ENCODE measurements at places on chromosomes 1 and 21.

DNA sequence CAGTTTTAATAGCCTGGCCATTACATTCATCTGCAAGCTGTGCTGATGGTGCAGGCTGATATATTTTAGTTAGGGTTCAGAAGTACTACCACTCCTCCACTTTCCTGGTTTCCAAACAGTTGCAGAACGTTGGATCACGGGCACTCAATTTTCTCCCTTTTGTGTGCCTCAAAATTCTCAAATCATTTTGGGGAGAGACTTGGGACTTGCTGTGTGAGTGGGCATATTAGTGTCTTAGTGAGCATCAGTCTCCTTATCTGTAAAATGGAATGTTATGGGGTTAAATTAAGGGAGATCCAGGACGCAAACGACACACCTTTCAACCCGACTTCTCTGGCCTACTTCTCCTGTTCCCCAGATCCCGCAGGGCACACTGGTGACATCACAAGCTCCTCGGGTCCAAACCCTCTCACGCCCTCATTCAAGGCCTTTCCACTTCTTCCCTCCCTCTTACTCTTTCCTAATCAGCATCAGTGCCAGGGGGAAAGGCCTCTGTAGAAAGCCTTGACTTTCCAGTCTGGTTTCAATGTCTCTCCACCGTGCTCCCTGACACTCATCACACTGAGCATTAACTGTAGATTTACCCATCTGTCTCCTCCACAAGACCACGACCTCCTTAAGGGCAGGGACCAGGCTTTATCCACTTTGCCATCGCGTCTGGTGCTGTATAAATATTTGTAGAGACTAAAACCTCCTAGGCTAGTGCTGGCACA is 1.2 kb downstream of the PIGP start:
- no peak for DNase-seq

- no peak for DNase-seq
These were observed 58.0 kb upstream of the FAM3B start for GRCh38 chr21:41258617-41259016.

GRCh38 chr1:108692724-108693655 is 880 bp downstream of the PRPF38B start:
- DNase-seq, result peak; percentile 73

DNA sequence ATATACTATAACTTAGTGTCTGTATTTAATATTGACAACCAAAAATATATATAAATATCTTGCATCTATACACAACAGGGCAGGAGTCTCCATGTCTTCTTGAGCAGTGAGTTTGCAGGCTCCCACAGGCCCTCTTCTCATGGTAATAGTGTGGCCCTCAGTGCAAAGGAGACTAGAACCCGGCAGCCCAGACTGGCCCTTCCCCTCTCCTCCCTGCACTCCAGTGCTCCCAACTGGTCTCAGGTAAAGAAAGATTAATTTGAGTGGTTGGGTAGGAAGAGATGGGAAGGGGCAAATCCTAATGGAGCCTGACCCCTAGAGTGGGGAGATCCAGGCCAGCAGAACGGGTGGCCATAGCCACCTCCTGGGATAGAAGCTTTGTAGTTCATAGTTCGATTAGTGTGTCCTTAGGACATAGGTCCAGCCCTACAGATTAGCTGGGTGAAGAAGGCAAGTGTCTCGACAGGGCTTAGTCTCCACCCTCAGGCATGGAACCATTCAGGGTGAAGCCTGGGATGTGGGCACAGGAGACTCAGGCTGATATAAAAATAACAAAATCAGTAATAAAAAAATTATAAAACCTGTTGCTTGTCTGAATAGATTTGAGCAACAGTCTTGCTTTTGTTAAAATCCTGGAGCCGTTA is 32.3 kb downstream of the SLC2A1 start:
- DNase-seq, result no peak

DNA sequence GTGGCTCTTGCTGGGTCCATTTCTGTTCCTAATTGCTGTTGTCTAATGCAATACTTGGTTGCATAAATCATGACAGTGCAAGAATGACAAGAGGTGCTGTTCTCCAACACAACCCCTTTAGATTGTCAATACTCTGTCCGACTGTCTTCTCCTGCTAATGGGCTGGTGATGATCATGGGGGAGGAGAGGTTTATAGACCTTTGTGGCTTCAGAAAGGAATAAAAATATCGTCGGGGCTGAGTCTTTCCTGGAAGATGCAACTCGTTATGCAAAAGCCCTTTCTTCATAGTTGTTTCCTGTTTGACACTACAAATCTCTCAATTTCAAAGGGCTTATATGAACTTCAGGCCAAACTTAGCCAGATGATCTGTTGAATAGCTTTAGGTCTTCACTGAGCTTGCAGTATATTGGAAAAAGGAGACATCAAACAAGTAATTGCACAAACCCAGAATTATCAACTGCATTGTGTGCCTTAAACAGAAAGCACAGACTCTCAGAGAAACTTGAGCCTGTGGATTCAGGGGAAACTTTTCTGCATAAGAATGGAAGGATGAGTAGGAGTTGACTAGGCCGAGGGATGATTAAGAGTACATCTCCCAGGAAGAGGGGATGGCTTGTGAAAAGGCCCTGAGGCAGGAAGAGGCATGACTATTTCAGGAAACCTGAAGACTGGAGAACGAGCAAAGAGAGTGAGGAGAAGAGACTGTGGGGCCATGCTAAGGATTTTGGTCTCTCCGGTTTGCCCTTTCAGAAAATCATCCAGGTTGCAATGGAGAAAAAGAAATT is 107.6 kb downstream of the TSEN15 start:
- peak; percentile 47 for DNase-seq

- peak; percentile 23 for DNase-seq
These were observed 72.7 kb upstream of the AK4 start for GRCh38 chr1:65075123-65075976.

- DNase-seq, result no peak
These were observed 178.1 kb downstream of the NPHP4 start for GRCh38 chr1:5814046-5814619.

All from GF-D8 (cell line).